ENCODE measurements at places on chromosomes 13 and 19.

GRCh38 chr13:76820759-76821158 lies 65.4 kb downstream of the KCTD12 start:
- peak; percentile 62 for DNase-seq

DNA sequence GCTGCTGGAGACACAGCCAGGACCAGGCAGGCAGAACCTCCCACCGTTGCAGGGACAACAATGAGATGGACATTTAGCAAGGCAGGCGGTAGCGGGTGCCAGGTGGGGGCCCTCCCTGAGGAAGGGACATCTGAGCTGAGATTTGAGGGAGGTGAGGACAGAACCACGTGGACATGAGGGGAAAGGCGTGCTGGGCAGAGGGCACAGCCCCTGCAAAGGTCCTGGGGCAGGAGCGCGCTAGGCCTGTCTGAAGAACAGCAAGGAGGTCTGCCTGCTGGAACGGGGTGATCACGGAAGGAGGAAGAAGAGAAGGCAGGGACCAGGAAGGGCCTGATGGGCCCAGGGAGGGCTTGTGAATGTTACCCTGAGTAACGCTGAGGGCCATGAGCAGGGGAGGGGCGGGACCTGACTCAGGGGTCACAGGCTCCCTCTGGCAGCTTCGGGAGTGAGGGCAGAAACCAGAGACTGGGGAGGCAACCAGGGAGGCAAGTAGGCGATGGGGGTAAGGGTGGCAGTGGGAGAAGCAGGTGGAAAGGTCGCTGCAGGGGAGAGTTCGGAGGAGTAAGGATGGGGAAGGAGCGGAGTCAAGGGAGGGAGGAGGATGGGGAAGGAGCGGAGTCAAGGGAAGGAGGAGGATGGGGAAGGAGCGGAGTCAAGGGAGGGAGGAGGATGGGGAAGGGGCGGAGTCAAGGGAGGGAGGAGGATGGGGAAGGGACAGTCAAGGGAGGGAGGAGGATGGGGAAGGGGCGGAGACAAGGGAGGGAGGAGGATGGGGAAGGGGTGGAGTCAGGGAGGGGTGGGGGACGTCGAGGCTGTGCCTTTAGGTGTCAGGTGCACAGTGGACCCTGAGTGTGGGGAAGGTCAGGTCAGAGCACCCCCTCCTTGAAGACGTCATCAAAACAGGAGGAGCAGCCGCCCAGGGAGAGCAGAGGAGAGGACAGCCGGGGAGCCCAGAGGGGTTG lies 15.7 kb upstream of the B3GNT3 start:
- peak; percentile 38 for DNase-seq

- DNase-seq, result no peak
Measured at GRCh38 chr19:36972571-36972970, 56.4 kb downstream of the ZNF568 start.

DNA sequence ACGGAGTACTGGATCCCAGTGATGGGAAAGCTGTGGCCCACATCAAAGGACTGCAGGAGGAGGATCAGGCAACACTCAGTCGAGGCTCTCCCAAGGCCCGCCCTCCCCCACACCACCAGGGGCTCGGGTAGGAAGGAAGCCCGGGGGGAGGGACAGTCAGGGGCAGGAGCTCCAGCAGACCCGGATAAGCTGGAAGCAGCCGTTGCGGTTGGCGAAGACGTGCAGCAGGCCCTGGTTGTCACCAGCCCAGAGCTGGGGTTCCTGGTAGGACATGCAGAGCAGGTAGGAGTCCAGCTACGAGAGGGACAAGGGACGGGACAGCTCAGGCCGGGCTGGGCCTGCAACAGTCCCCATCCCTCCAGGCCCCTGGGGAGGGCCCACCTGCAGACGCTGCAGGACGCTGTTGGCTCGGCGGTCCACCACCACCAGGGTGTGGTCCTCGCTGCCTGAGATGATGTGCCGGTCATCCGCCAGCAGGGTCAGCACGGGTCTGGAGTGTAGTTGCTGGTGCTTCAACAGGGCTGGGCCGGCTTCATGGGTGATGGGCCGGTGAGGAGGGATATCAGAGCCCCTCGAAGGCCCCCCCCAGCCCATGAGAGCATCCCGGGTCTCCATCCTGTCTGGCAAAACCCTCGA lies 1.9 kb downstream of the GNG14 start:
- DNase-seq, result no peak

- DNase-seq, result no peak
Measured at GRCh38 chr19:8132858-8133458, 16.4 kb downstream of the FBN3 start.

DNA sequence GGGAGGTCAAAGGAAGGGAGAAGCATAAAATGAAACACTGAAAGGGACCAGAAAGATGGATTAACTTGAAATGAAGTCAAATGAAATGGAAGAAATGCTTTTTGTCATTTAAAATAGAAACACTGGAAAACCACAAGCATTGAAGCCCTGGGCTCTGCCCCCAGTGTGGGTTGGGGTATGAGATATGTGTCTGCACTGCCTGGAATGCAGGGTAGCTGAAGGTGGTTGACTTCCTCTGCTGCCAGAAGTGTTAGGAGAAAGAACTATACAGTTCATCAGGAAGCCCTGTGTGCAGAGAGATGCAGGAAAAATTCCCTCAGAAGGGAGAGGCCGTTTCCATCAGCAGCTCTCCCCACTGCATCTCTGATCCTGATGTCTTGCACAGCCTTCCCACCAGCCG lies 69.2 kb downstream of the DHRS12 start:
- no peak for DNase-seq

DNA sequence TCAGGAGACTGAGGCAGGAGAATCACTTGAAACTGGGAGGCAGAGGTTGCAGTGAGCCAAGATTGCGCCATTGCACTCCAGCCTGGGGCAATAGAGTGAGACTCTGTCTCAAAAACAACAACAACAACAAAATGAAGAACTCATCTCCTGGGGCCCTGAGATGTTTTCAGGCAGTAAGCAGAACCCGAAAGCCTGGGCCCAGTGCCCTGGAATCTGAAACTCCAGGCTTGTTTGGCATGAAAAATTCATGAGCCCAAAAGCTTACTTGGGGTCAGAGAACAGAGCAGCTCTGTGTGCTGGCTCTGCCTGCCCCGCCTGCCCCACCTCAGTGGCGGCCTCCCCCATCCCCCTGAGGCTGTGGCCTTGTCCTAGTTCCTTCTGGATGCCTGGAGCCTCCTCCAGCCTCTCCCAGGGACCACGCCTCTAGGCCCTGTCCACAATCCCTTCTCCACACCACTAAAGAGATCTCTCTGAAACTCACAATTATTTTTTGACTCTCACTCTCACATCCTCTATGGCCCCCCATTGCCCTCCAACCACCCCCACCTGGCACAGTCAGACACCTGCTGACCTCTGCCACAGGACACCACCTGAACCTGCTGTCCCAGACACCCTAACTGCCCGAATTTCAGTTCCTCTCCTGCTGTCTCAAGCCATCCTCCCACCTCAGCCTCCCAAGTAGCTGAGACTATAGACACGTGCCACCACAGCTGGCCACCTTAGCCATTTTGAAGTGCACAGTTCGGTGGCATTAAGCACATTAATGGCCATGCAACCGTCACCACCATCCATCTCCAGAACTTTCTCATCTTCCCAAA lies 6.9 kb upstream of the AP1M2 start:
- no peak for DNase-seq

DNA sequence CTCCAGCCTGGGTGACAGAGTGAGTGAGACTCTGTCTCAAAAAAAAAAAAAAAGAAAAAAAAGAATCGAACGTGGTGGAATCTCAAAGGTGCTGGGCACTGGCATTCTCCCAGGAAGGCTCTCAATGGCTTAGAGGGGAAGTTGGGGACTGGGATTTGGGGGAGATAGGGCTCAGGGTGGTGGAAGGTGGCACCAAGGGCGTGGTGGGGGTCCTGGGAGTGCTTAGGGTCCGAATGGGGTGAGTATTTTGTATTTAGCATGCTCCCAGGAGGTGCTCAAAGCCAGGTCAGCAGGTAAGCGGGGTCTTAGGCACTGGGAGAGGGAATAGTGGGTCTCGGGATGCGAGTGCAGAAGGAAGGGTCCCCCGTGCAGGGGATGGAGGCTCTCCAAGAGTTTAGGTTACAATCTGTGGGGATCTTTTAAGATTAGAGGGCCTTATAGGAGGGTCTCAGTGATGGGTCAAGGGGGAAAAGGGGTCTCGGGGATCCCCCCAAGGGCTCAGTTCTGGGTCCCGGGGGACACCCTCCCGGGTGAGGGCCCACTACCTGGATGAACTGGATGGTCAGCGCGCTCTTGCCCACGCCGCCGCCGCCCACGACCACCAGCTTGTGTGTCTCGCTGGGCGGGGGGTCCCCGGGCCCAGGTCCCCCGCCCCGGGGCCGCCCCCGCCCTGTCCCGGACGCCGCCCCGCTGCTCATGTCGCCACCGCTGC lies 386 bp downstream of the RRAS start:
- no peak for DNase-seq

DNA sequence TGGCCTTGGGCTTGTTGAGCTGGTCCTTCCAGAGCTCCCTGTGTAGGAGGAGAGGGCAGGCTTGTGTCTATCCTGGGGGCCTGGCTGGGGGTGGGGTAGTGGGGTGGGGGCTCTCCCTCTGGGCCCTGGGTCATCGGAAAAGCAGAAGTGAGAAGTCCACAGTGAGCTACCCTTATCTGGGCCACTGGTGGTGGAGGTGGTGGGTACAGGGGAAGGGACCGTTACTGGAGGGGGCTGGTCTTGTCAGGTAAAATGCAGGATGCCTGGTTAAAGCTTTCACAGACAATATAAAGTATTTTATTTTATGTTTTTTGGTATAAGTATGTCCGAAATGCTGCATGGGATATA lies 342 bp upstream of the SIGLEC10 start:
- no peak for DNase-seq

DNA sequence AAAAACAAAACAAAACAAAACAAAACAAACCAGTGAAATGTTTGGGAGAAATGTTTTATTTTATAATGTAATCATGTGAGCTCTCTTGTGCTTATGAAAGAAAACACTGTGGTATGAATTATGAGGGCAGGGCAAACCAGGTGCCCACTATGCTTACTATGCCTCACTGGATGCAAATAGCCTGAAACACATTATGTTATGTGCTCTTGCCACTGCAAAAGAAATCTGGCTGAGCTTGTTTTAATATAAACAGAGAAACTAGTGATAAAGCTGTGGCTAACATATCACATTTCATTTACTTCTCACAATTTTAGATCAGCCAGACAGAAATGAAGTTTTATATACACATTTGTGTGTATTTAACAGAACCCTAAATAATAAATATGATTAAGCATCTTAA lies 8.7 kb upstream of the NBEA start:
- no peak for DNase-seq

DNA sequence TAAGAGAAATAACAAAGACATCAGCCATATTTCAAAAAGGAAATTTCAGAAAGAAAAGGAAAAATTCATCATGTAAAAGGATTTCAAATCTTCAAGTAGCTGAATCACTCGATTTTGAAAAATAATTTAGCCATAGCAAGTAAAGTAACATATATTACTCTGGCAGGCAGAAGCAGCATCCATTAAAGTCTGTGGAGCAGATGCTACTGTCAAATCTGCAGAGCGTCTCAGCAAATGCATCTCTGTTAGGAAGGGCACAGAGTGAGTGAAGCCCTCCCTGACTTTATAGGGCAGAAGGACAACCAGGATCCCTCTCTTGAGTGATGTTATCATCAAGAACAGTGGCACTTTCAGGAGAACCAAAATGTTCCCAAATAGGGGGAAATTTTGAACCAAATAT lies 445.5 kb downstream of the EFNB2 start:
- DNase-seq, result no peak

DNA sequence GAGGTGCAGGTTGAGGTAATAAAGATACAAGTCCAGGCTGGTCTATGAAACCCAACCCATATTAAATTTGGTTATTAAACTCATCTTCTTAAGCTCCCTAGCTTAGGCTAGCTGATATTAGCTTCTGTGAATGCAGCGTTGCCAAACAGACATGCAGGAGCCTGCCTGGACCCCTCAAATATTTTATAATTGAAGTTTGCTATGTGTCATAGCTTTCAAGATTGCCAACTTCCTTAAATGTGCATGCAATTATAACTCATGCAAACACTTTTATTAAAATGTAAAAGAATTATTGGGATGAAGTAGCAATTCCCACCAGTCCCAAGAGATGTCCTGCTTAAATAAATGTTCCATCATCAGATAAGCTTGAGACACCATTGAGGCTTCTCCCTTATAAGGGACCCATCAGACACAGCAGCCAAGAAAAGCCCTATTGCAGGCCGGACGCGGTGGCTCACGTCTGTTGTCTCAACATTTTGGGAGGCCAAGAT lies 51.3 kb downstream of the MBNL2 start:
- DNase-seq, result no peak

GRCh38 chr13:74743992-74744391 lies 609.8 kb upstream of the KLF12 start:
- DNase-seq, result no peak

DNA sequence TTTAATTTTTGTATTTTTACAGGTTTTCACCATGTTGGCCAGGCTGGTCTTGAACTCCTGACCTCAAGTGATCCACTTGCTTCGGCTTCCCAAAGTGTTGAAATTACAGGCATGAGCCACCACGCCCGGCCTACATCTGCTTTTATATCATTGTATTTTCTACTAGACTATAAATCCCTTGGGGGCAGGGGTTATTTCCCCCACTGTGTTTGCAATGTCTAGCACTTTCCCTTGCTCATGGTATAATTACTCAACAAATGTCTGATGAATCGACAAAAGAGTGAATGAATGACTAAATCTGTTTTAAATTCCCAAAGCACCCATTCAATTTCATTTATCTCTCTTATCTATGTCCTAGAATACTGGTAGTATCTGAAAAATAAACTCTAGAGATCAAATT lies 244.5 kb upstream of the CSNK1A1L start:
- DNase-seq, result no peak

GRCh38 chr19:7461841-7462629 lies 26.8 kb downstream of the PEX11G start:
- no peak for DNase-seq

- no peak for DNase-seq
Measured at GRCh38 chr13:101567841-101568240, 115.4 kb downstream of the ITGBL1 start.

DNA sequence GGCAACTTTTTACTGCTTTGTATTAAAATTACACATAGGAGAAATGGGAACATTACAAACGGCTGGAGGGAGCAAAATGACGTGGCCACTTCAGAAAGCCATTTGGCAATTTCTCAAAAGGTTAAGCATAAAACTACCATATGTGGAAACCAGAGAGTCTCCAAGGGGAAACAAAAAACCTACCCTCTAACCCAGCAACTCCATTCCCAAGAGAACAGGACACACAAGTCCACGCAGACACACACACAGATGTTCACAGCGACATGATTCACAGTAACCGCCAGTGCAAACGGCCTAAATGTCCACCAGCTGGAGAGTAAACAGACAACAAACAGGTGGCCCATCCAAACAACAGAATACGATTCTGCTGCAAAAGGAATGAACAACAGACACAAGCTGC lies 37.2 kb downstream of the STK24 start:
- DNase-seq, result no peak
